ENCODE measurements at places on chromosomes 6 and 20.

GRCh38 chr20:62413025-62413570 is 6.0 kb upstream of the CABLES2 start:
- no peak for DNase-seq

DNA sequence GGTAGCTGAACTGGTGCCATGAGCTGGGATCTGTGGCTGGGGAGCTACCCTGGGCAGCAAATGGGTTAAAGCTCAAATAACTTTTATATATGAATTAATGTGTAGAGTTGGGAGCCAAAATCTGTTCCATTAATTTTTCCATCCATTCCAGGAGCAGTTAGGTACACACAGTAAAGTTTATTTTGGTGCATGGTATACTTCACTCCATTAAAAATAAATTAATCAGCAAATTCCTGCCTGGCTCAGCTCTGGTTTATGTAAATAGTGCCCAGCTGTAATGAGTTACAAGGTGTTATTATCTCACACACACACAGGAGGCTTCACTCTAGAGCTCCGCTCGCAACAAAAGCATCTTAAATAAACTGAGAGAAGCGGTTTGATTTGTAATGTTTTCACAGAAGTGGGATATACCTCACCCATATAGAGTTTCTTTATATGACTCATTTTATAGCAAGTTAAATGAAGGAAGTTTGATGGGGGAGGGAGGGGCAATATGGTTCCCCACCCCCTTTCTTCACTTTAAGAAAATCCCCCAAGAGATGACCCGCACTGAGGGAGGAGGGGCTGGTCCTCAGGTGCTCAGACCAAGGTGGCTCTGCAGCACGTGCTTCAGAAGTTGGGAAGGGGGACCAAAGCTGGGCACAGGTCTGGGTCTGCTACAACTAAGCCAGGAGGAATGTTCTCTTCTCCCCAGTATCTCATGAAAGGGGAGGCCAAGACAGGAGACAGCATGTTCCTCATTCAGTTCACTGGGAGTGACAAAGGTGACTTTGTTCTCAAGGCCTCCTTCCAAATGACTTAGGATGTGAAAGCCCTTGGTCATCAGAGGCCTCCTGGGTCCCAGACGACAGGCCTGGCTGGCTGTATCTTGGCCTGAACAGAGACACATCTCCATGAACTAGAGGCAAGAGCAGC is 10.5 kb upstream of the FAM83C start:
- no peak for DNase-seq

- no peak for DNase-seq
Observed at GRCh38 chr6:158960026-158960425, 40.0 kb downstream of the RSPH3 start.

GRCh38 chr6:10719964-10720264 is 3.0 kb upstream of the TMEM14C start:
- peak; percentile 47 for DNase-seq

- DNase-seq, result no peak
Observed at GRCh38 chr6:125714441-125715090, 34.9 kb upstream of the HEY2 start.

DNA sequence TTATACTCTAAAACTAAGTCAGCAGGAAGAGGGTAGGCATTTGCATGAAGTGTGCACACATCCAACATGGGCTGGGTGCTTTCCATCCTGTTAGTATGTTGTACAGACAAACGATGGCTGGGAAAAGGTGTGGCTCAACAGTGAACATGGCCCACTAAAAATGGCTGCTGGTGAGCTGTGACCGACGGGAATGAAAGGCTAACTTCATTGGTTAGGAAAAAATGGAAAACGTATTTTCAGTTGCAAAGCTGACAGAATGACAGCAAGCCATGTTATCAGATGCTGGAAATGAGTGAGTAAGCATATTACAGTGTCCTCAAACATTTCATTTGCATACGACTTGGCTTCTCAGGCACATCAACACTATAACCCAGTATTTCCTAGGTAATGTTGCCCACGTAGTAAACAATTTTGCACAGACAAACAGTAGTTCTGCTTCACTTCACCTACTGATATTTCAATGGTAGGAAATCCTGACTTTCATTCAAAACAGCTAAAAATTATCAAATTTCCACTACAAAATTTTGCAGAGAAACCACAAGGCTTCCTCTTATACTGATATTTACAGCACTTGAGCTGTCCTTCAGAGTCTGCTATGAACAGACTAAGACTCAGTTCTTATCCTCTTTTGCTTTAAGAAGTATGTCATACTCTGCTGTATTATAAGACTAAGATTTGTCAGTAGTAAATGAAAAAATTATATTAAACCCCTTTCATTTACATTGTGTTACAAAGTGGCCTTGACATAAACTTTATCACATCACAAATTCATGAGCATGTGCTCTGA is 98.9 kb downstream of the IRF4 start:
- DNase-seq, result no peak

DNA sequence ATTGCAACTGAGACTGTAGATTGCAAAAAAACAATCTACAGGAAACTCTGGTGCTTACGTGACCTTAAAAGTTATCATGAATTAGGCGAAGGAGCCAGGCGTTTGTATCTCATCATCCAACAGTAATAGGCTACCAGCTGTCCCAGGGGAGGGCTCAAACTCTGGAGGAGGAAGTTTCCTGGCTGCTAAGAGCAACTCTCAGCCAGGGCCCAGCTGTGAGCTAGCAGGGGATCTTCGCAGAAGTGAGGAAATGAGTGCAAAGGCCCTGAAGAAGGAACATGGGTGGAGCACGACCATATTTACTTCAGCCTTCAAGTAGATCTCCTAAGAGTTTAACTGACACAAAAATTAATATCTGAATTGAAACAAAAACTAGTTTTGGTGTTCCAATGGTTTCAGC is 686.9 kb upstream of the MAP3K7 start:
- no peak for DNase-seq

DNA sequence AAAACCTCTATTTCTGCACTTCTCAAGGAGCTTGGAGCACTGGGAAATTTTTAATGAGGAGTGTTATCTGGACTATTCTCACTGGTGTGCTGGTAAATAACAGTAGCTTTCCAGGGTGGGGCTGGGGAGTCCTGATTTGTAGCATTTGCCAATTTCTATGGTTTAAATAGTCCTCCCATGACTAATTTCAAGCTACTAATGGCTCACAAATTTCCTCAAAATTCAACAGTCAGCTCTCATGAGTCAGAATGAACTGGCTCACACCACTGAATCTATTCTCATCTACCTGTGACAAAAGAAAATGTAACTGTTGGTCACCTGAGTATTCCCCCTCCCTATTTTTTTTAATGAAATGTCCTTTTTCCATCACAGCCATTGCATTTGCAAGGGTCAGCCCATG is 449.6 kb downstream of the KIF16B start:
- no peak for DNase-seq

DNA sequence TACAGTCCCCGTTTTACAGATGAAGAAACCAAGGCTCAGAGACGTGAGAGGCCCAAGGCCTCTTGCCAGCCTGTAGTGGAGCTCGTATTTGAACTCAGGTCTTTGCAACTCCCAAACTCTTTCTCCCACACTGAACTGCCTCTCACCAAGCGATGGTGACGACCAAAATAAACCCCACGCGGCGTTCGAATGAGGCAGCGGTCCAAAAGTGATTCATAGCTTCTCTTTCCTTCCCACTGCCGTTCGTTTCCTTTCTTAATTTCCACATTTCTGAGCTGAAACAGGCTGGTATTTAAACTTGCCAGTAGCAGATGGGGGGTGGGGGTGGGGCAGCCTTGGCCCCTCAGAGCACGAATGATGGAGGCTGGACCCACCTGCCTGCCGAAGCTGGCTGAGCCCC is 252.9 kb upstream of the KCNG1 start:
- peak; percentile 11 for DNase-seq

DNA sequence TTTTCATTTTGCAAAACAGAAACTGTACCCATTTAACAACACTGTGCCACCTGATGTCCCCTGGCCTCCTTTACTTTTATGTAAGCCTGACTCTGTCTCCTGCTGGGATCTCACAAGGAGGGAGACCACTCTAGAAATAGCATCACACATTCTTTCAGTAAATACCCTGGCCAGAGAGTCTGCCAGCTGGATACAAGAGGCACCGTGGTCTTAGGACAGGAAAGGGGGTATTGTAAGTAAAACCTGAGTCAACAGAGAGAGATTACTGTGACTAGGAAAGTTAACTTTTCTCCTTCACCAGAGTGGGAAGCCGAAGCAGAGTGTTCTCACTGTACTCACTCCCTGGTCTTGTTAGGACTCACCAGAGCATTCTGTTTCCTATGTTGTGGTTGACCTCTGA is 27.8 kb downstream of the CMTR1 start:
- DNase-seq, result no peak

- DNase-seq, result no peak
Observed at GRCh38 chr6:163731215-163732013, 316.9 kb downstream of the QKI start.

GRCh38 chr6:131839388-131839787 is 31.6 kb downstream of the ENPP1 start:
- no peak for DNase-seq

DNA sequence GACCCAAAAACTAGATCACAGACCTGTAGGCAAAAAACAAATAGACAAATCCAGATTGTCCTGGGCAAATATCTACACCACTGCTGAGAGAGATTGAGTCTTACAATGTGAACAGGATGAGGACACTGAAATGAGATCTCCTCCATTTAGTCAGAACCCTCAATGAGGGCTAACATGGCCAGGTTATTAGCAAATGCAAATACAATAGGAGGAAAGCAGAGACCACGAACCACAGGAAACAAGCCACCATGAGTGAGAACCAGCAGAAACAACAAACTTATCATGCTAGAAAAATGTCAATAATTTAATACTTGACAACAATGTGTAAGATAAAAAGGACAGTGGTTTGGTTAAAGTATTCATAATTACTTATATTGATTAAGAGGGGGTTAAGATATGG is 162.8 kb downstream of the SYNE1 start:
- DNase-seq, result no peak

GRCh38 chr6:97669191-97670031 is 386.4 kb upstream of the MMS22L start:
- DNase-seq, result peak; percentile 9

DNA sequence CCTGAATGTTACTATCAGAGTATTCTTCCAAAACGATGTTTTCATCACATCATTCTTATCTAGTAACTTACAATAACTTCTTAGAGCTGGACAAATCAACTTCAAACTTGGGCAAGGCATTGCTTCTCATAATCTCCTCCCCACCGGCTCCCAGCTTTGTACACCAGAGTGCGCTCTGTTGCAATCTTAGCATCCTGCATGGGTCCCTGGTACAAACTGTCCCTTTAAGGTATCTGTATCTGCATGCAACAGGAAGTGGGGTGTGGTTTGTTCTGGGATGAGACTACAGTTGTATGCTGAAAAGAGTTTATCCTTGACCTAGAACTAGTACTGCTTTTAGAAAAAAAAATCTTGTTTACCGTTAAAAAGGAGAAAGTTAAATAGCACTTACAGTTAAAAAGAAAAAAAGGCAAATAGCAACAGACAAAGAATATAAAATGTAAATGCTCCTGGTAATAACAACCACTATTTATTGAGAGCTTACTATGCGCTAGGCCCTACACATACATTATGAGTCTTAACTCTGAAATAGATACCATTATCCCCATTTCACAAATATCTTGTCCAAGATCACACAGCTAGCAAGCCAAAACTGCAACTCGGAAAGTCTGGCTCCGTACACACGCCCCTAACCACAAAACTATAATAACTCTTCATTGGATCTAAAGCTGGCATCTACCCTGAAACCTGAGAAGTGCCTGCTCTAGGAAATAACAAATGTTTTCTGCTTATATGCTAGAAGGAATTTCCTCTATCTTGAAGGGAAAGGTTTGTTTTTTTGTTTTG is 9.8 kb upstream of the HECA start:
- peak; percentile 56 for DNase-seq

DNA sequence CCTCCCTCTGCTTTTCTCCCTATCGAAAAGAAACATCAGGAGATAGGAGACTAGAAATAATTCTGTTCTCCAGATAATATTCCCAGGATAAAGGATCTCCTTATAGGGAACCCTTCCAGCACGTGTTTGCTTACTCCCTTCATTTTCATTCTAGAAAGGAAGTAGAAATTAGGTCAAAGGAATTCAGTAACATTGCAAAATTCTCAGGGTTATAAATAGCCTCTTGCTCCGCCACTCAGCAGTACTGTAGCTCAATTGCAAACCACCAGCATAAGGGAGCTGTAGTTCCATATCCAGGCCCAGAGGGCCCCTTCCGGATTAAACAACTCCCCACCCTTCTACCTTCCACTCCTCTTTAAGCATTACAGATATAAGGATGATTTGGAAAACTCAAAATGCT is 6.2 kb downstream of the ELMO2 start:
- peak; percentile 30 for DNase-seq

DNA sequence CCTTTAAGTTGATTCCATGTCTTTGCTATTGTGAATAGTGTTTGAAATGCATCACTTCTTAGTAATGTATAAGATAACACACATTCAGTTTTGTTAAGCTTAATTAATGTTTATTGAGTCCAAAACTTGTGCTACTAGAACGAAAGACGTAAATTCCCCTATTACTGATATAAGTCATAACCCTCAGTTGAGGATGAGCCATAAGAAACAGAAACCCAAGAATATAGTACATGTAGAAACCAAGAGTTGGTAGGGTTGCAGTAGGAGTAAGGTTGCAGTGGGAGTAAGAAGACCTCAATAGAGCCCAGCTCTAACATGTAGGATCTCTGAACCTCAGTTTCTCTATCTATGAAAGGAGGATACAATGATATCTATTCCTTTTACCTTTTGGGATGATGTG is 19.3 kb downstream of the CITED2 start:
- DNase-seq, result no peak

GRCh38 chr20:23507346-23507745 is 16.4 kb downstream of the CST8 start:
- DNase-seq, result no peak

DNA sequence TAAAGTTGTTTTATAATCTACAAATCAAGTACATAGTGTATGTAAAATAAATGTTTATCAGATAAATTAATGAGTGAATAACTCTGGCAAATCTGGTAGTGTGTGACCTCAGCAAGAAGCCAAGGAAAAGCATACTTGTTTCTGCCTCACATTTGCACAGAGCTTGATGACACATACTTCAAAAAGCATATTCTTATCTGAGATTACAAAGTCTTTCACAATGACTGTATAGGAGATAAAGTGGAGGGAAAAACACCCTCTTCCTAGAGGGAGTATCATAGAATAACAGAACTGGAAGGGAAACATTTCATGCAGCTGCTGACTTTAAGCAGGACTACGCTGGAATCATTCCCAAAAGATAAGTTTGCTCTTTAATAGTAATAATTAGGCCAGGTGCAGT is 28.1 kb upstream of the AKAP7 start:
- DNase-seq, result no peak

All from muscle of back (tissue), 13 donors.